Stimulated activated CD8-positive, alpha-beta memory T cell treated with anti-CD3 and anti-CD28 coated beads, Interleukin-15, amount 100 ng/mL, for 4 hours (primary cell): ENCODE measurements at places on chromosomes 4 and X.

DNA sequence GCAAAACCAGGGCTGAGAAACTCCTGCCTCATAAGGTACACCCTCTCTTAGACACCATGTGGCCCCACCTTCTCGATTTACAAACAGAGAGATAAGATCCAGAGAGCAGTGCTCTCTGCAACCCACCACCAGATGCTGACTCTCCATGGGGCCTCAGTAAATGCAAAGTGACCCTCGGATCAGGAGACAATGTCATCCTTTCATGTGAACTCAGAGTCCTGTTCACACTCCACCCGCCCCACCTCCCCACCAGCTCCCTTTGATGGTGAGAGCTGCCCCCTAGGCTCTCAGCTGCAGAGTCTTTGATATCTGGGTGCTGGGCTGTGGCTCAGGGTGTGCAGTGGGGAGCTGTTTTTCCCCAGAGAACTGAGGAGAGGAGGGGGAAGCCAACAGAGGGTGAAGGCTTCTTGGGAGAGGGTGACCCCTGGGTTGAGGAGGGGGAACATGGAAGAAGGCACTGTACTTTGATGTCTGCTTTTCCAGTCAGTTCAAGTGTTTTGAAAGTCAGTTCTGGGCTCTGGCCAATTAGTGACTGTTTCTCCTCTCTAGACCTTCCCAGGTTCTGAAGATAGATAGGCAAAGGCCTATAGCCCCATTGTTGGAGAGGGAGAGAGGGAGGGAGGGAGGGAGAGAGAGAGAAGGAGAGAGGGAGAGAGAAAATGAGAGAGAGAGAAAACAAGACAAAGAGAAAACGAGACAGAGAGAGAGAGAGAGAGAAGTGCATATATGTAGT is 88.2 kb downstream of the SCD5 start:
- DNase-seq, result no peak

- no peak for DNase-seq
Observed at GRCh38 chrX:154648931-154649330, 4.4 kb downstream of the CTAG2 start.

- no peak for DNase-seq
Observed at GRCh38 chr4:19534159-19534558, 717.5 kb upstream of the SLIT2 start.

- DNase-seq, result no peak
Observed at GRCh38 chr4:119070301-119070700, 65.3 kb upstream of the MYOZ2 start.

GRCh38 chrX:84611843-84612636 is 109.8 kb upstream of the HDX start:
- no peak for DNase-seq

GRCh38 chrX:38726612-38727011 is 74.6 kb upstream of the MID1IP1 start:
- DNase-seq, result no peak
